ENCODE measurements at places on chromosomes 7 and 10.

DNA sequence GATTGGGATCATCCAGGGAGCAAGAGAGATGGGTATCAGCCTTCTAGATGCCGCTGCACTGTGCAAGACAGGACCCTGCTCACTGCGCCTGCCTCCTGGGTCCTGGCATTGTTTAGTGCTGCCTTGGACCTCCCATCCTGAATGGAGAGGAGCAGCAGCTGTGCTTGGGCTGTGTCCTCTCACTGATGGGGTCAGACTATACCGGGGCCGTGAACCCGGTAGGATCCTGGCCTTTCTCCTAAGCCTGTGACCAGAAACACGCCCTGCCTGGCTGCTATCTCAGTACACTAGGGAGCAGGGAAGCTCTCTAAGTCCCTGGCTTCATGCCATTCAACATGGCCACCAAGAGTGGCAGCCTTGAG is 309.4 kb upstream of the ZNF32 start:
- no peak for DNase-seq

- DNase-seq = no peak
These were observed 160.7 kb downstream of the ZEB1 start for GRCh38 chr10:31479752-31480151.

- no peak for DNase-seq
These were observed 557.8 kb downstream of the AUTS2 start for GRCh38 chr7:70156057-70156456.

GRCh38 chr7:27184337-27185012 is 557 bp downstream of the HOXA11 start:
- no peak for DNase-seq

DNA sequence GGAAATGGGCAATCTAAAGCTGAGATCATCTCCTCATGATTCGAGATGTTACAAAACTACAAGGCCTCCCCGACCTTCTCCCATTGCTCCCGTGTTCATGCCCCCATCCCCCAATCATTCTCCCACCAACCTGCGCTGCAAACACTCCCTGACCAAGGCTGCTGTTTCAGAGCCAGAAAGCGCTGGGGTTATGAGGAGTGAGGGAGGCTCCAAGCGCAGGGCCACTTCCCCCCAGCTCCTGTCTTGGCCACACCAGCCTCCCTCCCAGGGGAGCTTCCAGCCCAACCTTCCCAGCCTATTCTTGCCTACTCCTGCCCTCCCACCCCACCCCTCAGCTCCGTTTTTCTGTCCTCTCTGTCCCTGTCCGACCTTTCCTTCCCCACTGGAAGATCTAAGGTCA is 14.7 kb upstream of the NODAL start:
- DNase-seq = no peak

- no peak for DNase-seq
These were observed 19.6 kb downstream of the R3HCC1L start for GRCh38 chr10:98154076-98154475.

GRCh38 chr10:63173468-63174232 is 40.5 kb downstream of the NRBF2 start:
- DNase-seq = no peak

DNA sequence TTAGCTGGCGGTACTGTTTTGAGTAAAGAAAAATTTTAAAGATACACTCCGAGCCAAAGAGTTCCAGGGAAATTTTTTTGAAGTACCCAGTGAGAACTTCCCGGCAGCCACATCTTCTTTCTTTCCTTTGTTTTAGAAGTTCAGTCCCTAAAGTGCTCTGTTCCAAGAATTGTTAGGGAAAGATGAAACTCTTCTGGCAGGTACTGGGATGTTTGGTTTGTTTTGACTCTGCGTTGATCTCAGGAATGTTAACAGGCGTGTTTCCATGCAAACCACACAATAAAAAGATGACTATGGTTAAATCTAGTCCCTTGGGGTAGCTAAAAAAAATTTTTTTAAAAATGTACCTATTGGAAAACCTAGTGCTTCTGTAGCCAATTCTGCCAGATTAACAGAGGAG is 224.7 kb upstream of the PHYHIPL start:
- DNase-seq = no peak

GRCh38 chr10:73093922-73094850 is 2.5 kb downstream of the P4HA1 start:
- DNase-seq = no peak

DNA sequence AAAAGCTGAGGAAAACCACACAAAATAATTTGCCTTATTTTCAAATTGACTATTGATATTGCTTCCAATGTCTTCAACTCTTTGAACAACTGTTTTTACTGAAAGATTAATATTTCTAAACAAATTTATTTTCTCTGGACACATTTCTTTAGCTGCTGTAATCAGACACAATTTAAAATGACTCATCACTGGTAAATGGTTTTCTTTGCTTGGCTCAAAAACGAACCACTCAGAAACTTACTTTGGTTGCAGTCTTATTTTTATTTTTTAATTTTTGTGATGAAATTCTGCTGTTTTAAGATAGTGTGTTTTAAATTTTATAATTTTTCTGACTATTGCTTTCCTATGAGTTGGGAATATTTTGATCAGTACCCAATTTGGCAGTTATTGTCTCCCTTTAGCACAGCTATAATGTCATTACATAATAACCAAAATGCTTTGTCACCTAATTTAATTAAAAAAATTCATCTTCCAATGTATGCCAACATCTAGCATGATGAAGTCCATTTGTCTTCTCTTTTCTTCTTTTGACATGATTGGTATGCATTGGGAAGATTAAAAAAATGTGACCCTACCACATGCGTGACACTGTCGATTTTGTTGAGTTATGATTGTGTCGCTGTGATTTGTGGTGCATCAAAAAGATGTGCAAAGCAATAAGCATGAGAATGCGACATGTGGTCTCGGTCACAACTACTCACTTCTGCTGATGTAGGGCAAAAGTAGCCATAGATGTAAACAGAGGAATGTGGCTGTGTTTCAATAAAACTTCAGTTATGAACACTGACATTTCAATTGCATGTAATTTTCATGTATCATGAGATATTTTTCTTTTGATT is 222.3 kb downstream of the SUGCT start:
- no peak for DNase-seq

DNA sequence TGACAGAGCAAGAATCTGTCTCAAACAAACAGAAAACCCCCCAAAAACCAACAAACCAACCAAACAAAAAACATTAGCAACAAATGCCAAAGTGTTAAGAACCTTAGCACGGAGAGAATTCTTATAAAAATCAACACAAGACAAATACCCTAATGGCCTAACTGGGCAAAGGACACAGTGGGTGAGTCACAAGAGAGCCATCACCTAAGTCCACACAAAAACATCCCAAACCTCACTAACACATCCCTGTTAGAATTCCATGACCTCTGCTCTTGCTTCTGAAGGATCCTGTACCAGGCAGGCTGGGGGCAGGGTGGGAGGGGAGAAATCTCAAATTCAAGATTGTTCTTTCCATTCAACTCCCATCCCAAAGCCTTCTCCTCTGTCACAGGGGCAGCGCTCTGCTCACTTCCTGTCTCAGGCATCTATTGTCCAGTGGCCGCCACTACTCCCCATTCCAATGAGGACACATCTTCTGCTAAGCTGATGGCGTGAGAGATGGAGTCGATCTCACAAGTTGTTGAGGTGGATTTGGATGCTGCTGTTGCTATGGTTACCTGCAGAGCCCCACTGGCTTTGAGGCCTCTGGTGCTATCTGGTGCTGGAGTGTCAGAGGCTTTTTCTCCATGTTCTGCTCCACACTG is 9.2 kb downstream of the IL15RA start:
- DNase-seq = no peak

DNA sequence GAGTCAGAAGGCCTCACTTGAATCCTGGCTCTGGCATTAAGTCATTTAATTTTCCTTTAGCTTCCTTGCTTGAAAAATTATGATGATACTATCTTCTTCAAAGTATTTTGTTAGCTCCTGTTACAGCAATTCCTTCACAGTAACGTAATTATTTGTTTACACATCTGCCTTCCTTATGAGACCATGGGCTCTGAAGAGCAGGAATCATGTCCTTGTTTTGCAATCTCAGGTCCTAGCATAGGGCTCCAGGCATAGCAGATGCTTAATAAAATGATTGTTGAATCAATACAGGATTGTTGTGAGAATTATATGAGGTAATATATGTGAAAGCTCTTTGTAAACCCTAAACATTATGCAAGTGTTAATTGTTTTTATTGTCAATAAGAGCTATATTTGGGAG is 25.5 kb downstream of the KLHDC10 start:
- DNase-seq = no peak

DNA sequence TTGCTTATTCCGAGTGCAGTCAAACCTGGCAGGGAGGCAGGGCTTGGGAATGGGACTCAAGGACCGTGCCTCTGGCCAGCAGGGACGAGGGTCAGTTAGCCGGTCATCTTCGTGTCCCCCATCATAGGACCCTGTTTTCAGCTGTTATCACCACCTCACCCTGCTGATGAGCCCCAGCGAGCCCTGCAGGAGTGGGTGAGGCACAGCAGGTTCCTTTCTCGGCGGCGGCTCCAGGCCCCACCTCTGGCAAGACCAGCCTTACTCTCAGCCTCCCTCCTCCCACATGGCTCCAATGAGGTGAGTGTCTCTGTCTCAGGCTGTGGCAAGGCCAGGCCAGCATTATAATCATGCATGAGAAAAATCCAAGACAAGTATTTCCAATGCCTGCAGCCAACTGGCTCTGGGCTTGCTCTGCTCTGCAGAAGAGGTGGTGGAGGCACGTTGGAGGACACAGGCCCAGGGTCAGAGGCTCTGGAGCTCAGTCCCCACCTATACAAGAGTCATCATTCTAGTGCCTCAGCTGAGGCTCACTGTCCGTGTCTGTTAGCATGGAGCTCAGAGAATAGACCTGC is 15.7 kb downstream of the PKD1L1 start:
- DNase-seq = no peak

- no peak for DNase-seq
These were observed 60.8 kb downstream of the NRCAM start for GRCh38 chr7:108395426-108395825.

- no peak for DNase-seq
These were observed 256.6 kb upstream of the GLI3 start for GRCh38 chr7:42493436-42494198.

DNA sequence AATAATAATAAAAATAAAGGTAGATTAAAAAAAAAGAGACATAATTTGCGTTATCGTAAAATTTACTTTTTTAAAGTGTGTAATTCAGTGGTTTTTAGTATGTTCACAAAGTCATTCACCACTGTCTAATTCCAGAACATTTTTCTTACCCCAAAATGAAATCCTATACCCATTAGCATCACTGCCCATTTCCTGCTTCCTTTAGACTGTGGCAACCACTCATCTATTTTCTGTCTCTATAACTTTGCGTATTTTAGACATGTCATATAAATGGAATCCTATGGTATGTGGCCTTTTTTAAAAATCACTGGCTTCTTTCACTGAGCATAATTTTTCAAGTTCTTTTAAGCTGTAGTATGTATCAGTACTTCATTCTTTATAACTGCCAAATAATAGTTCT is 53.6 kb downstream of the KAT6B start:
- no peak for DNase-seq

- no peak for DNase-seq
These were observed 32.4 kb downstream of the NKX2-3 start for GRCh38 chr10:99565166-99565565.

- no peak for DNase-seq
These were observed 1.8 kb upstream of the CCDC6 start for GRCh38 chr10:59907918-59908807.

DNA sequence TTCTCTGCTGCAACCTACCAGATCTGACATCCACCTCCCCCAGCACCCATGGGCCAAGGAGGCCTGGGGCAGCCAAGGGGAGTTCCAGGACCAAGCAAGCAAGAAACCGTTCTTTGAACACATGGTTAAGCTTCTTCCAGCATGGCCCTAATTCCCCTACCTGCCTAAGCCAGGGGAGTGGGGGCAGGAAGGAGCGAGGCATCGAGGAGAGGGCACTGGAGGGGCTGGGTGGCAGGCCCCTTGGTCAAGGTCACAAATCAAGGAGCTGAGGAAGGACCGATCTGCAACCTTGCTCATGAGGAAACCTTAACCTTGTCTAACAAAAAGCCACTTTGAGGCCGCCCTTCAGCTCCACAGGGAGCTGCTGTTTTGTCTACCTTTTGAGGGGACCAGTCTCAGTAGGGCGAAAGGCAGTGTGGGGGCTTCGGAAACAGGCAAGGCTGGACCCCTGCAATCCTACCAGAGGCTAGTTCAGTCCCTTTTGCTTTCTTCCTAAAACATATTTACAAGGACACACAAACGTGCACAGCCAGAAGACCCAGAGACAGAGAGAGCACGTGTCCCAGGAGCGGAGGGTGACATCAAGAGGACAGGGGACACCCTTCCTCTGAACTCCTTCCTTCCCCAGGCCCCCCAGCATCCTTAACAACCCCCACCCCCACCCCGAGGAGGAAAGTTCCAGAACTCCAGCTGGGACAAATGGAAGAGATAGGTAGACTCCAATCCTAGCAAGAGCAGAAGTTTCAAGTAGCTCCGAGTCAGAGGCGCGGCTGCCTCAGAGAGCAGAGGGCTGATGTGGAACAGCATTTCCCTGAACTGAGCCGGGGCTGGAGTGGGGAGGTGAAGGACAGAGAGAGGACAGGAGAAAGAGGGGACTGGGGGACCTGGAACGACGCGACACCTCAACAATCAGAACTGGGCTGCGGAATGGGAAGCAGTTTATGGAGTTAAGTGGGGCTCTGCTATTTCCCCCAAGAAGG is 28.2 kb downstream of the SPOCK2 start:
- DNase-seq = no peak

- peak; percentile 55 for DNase-seq
These were observed 1.5 kb downstream of the STX1A start for GRCh38 chr7:73717991-73718405.

- no peak for DNase-seq
These were observed 11.2 kb downstream of the ZFYVE27 start for GRCh38 chr10:97748116-97748515.

GRCh38 chr10:66844176-66844942 is 81.5 kb upstream of the LRRTM3 start:
- DNase-seq = no peak

DNA sequence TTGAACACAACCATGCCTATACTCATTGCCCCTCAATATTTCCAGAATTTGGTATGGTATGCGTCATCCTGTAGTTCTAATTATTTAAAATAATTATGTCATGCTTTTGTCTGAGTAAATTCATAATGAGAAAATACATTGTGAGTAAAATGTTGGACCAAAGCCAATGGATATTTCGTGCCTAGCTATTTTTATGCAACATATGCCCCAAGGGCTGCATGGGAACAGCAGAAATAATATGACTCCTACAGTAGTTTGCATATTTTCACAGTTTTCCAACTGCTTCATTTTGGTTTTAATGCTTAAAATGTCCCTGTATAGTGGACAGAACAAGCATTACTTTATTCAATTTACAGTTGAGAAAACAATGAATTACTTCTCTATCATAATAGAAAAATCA is 1115.6 kb upstream of the GHITM start:
- no peak for DNase-seq

DNA sequence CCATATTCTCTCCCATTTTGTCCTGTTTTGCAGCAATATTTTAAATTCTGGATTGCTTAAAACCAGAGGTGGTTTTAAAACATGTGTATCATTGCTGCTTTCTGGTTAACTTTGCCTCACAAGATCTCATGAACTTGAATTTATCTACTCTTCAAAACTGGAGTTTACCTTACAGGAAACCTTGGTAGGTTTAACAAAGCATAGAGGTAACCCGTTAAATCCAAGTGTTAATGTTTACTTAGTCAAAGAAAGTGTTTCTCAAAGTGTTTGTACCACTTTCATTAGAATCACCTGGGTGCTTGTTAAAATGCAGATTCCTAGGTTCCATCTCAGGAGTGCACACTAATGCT is 44.0 kb upstream of the VDAC2 start:
- DNase-seq = no peak

Data from stimulated activated CD8-positive, alpha-beta memory T cell treated with anti-CD3 and anti-CD28 coated beads, Interleukin-7, amount 100 ng/mL, for 1 hour (primary cell).